ENCODE measurements at places on chromosomes 2 and 18.

DNA sequence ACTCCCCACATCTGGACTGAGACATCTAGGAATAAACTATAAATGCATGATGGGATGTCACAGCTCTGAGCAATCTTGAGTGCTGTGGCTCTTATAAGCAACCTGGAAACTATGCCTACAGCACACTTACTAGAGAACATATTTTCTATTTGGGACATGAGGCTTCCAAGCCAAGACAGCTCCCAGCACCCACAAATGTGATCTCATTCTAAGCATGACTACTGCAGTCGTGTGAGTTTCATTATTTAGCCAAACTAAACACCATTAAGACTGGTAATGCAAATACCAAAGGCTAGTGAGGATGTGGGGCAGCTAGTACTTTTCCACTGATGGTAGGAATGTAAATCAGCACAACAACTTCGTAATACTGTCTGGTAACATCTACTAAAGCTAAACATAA is 72.5 kb downstream of the RTTN start:
- peak; percentile 25 for DNase-seq

DNA sequence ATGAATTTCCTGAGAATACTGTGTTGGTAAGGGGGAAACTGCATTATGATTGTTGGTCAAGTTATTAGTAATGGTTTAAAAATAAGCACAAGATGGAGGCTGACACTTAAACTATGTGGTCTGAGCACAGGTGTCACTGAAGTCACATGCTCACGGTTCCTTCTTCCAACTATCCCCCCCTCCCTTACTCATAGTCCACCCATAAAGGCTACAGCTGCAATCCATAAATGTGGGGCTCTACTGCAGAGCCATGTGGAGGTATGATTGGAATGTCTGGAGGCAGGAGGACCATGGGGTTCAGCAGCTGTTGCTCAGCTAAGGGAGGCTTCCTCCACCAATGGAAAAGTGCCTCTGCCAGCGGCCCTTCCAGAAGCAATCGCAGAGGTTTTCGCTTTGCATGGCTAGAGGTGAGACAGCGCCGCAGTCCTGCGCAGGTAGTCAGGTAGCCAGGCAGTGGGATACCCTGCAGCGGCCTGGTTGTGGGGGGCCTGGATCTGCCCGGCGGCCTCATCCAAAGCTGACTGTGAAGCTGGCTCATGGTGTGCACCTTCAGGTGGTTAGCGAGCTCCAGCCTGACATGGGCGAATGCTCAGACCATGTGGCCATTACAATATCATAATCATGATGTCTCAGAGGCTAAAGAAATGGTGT is 249.6 kb downstream of the DCDC2C start:
- no peak for DNase-seq

DNA sequence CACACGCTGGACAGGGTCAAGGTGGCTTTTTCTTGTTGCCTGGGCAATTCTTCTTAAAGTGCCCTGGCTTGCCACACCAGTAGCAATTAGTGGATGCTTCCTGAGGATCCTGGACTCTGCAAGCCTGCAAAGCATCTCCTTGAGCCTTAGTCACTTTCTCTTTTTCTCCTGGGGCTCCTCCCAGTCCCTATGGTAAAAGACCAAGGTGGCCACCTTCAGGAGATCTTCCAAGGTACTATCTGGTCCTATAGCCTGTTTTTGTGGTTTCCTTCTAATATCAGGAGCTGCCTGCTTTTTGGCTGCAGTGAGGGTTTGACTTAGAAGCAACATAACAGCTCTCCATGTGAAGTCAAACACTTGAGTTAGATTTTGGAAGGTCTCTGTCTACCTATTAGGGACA is 33.3 kb upstream of the GMCL1 start:
- DNase-seq: peak; percentile 16

DNA sequence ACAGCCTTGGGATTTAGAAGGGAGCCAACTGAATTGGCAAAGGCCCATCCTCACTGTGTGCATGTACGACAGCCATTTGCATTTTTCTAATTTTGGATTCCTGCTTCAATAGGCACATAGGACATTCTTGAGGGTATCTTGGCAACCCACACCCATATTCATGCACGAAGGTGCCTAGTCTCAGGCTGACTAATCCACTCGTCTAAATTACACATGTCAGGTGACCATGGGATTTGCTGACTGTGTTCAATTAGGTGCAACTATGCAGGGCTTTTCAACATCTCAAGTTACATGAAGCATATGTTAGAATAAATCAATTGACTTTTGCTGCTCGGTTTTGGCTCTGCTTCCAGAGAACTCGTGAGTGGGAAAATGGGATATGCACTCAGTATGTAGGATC is 249.7 kb downstream of the SP3 start:
- DNase-seq: peak; percentile 73

- peak; percentile 53 for DNase-seq
These were observed 70.5 kb upstream of the TFCP2L1 start for GRCh38 chr2:121355488-121355887.

DNA sequence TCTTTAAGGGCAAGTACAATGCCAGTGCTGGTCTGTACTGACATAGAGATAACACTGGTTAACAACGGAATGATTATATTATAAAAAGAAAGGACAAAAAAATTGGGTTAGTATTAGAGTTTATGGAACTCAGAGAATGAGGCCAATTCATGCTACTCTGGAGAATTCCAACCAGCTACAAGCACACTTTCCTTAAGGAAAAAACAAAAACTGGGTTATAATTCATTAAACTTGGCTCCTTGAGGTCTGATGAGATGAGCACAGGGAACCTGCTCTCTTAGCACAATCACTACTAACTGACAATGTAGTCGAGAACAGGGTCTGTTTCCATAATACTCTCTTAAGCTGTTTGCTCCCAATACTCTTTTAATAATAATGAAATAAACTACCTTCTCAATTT is 165.3 kb downstream of the NRXN1 start:
- no peak for DNase-seq

GRCh38 chr2:174738841-174739240 is 25.4 kb downstream of the CHRNA1 start:
- no peak for DNase-seq

- DNase-seq: no peak
These were observed 59.1 kb downstream of the NETO1 start for GRCh38 chr18:72808680-72809079.

DNA sequence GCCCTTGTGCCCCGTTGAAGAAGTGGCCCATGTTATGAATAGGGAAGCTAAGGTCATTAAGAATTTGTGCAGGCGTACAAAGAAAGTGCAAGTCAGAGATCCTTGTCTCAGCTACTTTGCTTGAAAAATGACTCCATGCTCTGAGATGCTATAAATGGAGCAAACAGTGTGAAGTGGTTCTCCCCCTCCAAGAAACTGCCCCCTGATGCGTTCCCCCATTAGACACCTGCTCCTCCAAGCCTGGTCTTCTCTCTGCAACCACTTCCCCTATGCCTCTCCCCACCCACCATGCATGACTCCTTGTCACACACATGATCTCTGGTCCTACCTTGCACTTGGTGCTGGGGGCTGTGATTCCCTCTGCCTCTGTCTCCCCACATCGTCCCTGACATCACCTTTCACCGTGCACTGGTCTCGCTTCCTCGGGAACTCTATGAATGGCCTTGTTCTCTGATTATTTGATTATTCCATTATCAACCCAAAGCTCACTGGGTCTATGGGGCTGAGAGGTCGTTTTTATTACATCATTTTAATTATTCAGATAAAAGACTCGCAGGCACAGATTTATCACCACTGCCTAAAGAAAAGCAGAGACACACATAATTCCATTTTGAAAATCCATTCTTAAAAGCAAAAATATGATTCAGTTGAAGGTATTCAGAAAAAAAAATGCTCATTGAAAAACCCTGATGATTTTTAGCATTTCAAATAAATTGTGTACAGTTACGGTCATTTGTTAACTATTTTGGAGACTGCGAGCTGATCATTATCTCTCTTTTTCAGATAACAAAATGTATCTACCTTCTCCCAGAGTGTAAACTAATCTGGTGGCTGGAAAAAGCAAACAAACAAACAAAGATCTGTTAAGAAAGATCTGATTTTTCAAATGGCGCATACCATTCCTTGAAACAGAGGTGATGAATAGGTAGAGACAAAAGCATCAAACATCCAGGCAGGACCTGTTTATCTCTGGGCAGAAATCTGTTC is 294.9 kb downstream of the SOX11 start:
- no peak for DNase-seq

- DNase-seq: no peak
These were observed 114.6 kb upstream of the CDCA7 start for GRCh38 chr2:173240083-173240482.

- DNase-seq: no peak
These were observed 46.8 kb upstream of the PLA2R1 start for GRCh38 chr2:160109243-160109642.

DNA sequence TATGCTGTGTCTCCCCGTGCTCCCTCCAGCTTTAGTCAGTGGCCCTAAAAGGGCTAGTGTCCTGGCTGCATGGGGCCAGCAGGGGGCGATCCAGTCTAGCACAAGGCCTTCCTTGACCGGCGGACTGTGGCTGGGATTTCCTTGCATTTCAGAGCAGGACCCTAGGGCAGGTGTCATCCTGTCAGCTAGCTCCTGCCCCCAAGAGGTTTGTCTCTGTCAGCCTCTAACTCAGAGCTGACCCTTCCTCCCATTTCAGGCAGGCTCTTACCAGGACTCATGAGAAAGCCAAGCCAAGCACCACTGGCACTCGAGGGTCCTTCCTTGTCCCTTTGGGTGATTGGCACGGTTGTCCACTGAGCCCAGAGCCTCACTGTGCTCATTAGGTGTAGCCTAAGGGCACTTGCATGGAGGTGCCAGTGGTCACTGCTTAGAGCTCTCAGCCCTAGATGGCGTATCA is 140.3 kb downstream of the RPIA start:
- peak; percentile 25 for DNase-seq

- DNase-seq: peak; percentile 87
These were observed 30.9 kb upstream of the SERPINB12 start for GRCh38 chr18:63511285-63511684.

DNA sequence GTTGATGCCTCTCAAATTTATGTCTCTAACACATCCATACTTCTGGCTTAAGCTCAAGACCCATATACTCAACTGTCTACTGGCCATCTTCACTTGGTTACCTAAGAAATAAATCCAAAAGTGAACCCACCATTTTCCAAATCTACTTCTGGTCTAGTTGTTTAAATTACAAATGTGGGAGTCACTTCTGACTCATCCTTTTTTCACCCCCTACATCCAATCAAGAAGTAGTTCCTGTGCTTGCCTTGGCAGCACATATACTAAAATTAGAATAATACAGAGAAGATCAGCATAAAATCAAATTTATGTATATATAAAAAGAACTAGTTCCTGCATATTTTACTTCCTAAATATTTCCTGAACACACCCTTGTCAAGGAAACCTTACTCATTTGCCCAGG is 53.6 kb downstream of the STRN start:
- peak; percentile 15 for DNase-seq

- DNase-seq: peak; percentile 13
These were observed 461 bp downstream of the PRADC1 start for GRCh38 chr2:73232403-73233153.

DNA sequence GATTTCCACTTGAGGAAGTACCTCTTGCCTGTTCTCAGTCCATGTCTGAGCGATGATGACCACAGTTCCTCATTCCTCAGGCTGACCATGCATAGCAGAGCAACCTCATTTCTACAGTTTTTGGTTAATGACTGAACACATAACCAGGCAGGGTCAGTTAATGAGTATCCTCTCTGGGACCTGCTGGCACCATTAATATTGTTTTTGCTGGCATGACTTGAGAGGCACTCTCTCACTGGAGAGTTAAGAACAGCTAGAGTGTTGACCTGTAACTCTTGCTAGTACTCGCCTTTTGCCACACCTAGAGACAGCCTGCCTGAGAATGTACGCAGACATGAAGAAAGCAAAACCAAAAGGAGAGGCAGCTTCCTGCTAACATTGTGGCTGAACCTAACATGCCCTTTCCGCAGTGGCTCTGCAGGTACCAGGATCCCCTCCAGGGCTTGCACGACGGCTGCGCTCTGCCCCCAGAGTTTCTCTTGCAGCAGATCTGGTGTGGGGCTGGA is 23.9 kb downstream of the PECR start:
- DNase-seq: no peak

DNA sequence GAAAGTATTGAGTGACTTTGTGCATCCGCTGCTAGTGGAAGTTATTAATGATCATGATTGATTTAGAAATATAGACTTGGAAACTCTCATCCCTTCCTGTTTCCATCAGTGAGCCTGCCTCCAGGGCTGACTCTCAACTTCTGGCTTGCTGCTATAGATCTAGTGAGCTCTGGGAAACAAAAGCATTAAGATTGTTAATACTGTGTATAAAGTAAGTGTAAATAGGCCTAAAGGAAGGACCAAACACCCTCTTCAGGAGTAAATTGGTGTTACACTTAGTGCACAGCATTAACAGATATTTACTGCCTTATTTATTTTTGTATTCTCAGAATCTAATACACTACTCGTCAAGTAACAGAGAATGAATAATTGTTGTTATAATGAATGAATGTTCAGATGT is 285.6 kb downstream of the THSD7B start:
- peak; percentile 30 for DNase-seq

DNA sequence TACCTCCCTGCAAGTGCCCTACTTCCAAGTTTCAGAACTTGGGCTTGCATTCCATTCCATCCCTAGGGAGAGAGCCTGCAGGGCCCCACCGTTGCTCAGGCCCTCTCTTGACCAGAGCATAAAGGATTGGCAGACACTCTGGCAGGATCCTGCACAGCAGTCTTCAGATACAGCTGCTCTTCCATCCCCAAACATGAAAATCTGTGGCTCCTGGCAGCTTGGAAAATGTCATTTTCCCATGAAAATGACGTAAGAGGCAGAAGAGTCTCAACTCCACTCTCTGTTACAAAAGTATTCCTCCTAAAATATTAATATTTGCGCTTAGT is 162.6 kb downstream of the GFPT1 start:
- DNase-seq: no peak

DNA sequence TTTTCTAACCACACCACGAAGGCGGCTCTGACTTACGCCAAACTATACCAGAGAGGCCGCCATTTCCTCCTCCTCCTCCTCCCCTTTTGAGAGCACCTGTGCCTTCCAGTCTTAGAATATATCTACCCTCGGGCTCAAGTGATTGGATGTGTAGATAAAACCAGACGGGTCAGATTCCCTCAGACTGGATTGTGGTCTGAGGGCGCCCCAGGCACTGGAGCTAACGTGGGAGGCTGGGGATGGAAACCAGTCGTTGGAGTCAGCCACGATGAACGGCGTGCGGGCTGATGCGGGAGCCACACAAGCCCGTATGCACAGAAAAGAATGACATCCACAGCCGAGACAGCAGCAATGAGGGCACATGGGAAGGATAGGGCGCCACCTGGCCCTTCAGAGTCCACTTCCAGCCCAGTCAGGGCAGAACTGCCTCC is 12.3 kb upstream of the ODC1 start:
- DNase-seq: no peak

DNA sequence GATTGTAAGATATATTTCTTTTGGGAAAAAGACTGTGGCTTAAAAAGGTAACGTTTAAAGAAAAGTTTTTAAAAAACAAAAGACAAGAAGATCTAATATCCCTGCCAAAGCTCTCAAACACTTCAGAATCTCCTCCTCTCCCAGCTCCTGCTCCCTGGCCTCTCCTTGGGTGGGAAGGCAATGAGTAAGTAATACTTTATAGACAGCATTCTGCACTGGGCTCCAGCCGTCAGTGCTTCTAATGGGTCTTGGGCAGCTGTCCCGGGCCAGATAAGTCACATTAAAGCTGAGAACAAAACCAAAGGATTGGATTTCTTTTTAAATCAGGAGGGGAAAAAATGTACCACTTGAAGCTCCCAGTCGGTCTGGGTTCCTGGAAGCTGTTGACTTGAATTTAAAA is 133.7 kb downstream of the ALPK2 start:
- no peak for DNase-seq

- peak; percentile 72 for DNase-seq
These were observed 88.3 kb upstream of the PPP1CB start for GRCh38 chr2:28663359-28663758.

GRCh38 chr2:113679457-113679856 is 52.4 kb downstream of the RABL2A start:
- DNase-seq: no peak

All from PC-3 (cell line).